ENCODE measurements at places on chromosomes 7 and 10.

- DNase-seq: no peak
Observed at GRCh38 chr10:71882813-71883659, 32.0 kb upstream of the PSAP start.

DNA sequence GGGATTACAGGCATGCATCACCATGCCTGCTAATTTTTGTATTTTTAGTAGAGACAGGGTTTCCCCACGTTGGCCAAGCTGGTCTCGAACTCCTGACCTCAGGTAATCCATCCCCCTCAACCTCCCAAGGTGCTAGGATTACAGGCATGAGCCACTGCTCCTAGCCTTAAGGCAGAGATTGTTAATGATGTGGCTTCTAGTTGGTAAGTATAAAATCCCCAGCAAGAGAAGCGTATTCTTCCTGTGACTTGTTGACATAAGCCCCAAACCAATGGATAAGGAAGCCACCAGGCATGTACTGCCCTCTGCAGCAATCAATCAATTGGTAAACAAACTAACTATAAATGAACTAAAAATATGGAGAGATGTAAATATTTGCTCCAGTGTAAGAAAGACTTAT, 41.2 kb downstream of the REEP3 start:
- no peak for DNase-seq

DNA sequence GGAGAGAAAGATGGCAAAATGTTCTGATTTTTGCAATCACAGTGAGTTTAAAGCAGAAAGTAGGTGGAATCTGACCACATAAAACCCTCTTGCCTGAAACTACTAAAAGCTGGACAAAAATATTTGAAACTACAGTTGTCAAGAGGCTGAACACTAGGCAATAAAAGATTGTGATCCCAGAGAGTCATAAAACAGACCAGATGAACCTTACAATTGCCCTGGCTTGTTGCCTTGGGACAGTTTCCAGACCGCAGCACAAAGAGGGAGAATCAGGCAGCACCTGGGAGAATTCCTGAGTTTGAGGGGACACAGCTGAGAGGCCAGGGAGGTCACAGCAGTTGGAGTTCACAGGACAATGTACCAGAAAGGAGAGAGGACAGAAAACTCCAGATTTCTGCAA, 107.3 kb upstream of the NANOS1 start:
- no peak for DNase-seq

- DNase-seq: no peak
Observed at GRCh38 chr7:70415179-70415972, 716.6 kb upstream of the GALNT17 start.

- DNase-seq: no peak
Observed at GRCh38 chr7:100967292-100967863, 2.0 kb upstream of the MUC12 start.

DNA sequence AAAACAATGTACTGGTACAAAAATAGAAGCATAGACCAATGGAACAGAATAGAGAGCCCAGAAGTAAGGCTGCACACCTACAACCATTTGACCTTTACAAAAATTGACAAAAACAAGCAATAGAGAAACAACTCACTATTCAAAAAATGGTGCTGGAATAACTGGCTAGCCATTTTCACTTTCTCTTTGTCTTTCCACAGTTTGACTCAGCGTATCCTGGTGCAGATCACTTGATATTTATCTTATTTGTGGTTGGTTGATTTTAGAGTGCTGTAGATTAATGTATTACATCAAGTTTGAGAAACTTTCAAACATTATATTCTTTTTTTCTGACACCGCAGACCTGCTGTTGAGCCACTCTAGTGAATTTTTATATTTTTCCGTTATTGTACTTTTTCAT, 381.4 kb downstream of the DGKB start:
- DNase-seq: no peak

DNA sequence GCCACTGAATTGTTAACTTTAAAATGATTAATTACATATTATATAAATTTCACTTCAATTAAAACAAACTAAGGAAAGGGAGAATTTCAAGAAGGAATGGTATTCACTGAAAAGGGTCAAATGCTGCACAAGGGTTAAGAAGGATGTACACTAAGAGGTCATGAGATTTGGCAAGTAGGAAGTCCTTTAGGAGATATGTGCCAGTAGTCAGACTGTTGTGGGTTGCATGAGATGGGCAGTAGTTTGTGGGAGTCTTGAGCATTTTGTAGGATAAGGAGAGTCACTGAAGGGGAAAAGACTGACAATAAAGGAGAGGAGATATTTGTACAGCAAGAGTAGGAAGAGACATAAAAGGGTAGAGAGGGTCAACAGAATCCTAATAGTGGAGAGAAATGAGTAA, 12.4 kb upstream of the PTPN12 start:
- DNase-seq: no peak

- no peak for DNase-seq
Observed at GRCh38 chr10:77911535-77912123, 14.9 kb downstream of the DLG5 start.

DNA sequence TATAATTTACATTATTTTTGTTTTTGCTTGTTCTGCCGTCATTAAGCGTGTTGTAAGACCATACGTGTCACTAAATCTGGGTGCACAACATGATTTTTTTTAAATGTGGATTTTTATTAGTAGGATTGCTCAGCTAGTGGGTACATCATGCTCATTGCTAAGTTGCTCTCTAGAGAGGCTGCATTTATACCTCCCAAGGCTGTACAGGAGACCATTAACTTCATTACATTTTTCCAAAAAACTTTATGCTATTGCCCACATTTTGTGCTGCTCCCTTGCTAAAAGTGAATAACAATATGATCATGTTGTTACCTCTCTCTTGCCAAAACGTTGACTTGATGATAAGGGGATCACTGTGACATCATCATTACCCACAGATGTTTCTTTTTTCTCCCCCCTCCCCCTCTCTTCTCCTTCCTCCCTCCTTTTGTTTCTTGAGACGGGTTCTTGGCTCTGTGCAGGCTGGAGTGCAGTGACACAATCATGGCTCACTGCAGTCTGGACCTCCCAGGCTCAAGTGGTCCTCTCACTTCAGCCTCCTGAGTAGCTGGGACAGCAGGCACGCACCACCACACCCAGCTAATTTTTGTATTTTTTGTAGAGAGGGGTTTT, 65.1 kb downstream of the BMPR1A start:
- DNase-seq: no peak

DNA sequence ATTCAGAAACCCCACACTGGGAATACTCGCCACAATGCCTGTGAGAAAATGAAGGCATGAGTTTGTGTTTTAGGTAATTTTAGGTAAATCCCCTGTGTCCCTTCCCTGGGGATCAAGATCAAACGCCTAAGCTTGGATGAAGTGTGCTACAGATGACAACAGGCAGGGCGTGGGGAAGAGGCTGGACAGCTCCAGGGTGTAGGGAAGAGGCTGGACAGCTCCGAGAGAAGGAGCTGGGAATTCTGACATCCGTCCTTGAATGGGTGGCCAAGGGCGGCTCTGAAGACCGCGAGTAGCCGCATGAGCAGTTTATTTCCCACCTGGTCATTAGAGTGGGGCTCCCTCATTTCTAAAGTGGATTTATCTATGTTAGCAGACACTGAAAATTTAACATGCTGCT, 109.7 kb downstream of the RAMP3 start:
- DNase-seq: no peak

GRCh38 chr7:3835109-3835508, 534.1 kb downstream of the SDK1 start:
- DNase-seq: no peak

GRCh38 chr10:47339186-47339735, 8.9 kb upstream of the RBP3 start:
- DNase-seq: no peak

DNA sequence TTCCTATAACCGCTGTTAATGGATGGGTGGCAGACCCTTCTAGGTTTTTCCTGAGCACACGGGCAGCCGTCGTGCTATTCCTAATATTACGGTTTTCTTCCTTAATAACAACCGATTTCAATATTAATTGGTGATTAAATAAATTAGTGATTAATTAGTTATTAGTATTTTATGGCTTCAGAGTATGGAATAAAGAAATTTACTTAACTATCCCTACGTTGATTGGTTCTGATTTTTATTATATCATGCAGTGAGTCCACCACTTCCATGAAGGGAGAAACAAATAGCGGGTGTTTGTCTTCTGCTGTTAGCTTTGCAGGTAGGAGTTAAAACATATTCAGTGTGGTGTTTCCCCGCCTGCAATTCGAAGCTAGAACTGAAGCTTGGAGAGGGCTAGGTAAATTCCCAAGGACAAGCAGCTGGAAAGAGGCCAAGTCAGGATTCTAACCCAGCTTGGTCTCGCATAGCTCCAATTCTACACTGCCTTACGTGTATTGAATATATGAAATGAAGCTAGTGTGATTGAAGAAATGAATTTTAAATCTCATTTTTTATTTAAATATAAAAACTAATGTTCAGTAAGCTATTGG, 928 bp upstream of the CSTF2T start:
- DNase-seq: no peak

DNA sequence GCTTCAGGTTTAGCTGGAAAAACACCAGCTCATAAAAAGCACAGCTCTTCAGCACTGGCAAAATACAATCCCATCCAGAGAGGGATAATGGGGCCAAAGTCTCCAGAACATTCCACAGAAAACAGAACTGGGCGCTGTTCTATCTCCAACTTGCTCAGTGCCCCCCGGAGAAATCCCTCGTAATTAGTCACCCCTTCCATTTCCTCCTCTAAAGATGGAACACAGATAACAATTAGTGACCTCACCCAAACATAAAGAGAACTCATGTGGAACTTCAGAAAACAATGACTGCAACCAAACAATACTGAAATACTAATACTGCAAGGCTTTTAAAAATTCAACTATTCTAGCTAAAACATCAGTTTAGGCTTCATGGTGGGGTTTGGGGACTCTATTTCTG, 46.3 kb downstream of the KIAA1549 start:
- no peak for DNase-seq

DNA sequence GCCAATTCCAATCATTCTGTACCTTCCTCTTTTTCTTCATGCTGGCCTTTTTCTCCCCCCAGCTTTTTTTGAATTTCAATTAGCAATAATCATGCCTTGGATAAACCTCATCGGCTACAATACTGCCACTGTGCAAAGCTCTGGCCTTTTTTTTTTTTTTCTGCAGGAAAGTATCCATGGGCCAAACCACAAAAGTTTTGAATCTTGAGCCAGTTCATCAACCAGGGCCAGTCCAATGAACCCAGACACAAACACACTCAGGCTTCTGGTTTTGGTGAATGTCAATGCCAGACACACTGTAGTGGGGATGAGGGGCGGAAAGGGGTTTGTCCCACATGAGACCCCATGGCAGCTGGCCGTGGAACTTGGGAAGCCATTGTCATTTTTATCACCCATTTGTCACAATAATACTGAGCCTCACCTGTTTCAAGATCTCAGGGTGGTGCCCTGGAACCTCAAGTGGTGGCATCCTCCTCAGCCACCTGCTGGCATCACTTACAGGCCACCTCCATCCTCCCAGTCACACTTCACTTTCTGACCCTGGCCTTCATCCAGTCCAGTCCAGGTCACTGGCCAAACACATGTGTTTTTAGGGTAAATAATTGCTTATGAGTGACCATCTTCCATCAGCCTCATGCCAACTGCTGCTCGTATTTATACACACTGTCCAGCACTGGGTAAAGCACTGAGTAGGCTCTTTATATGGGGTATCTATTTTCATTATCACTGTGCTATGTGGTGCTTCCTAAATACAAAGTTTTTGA, 40.8 kb upstream of the TSPAN33 start:
- no peak for DNase-seq

DNA sequence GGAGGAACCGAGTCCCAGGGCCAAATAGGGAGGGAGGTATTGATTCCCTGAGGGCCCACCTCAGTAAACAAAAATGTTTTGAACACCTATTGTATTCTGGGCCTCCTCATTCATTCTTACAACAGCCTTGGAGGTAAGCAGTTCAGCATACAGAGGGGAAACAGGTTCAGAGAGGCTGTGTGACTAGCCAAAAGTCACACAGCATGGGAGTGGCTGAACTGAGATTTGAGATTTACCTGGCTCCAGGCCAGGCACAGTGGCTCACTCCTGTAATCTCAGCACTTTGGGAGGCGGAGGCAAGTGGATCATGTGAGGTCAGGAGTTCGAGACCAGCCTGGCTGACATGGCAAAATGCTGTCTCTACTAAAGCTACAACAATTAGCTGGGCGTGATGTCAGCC, 107.2 kb downstream of the TMEM130 start:
- DNase-seq: no peak

DNA sequence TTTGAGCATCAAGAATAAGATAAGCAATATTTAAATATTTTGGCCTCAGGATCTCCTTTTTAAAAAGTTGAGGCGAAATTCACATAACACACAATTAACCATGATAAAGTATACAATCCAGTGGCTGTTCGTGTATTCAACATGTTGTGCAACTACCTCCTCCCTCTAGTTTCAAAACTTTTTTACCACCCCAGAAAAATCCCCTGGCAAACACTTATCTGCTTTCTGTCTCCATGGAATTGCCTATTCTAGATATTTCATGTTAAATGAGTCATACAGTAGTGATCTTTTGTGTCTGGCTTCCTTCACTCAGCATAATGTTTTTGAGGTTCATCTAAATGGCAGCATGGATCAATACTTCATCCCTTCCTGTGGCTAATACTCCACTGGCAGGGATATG, 31.8 kb upstream of the IL15RA start:
- peak; percentile 66 for DNase-seq

DNA sequence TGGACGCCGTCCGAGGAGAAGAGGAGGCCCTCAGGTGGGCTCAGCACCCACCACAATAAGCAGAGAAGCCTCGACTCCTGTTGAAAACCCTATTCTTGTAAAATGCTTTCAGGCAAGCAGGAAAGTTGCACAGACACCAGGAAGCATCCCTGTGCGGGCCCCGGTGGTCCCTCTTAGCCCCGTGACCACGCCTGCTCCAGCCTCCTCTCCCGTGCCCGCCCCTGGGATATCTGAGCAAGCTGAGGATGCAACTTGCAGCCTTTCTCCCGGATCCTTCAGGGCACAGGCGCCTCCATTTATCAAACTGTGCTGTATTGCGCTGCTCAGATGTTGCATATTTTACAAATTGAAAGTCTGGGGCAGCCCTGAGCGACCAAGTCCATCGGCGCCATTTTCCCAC, 72.7 kb downstream of the CFAP46 start:
- no peak for DNase-seq

DNA sequence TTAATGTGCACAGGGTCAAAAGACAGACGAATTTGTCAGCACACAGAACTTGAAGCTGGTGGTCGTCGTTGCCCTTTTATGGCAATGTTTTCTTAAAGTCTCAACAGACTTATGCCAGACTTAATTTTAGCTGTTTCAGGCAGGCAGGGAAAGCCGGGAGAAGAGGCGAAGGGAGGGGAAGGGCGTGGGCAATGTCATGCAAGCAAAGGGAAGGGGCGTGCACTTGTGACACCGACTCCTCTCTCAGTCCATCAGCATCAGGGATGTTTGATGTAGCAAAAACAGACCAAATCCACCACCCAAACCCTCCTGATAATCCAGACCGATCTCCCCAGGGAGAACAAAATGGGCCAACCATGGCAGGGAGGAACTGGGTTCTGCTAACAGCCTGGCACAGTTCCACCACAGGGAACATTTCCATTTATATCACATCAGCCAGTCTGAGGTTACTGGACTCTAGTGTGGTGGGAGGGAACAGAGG, 118.1 kb upstream of the RHEB start:
- DNase-seq: no peak

- no peak for DNase-seq
Observed at GRCh38 chr10:6737080-6737641, 157.1 kb upstream of the PRKCQ start.

- DNase-seq: no peak
Observed at GRCh38 chr10:59557052-59557451, 152.6 kb downstream of the SLC16A9 start.
